ENCODE measurements at places on chromosomes 4 and X.

DNA sequence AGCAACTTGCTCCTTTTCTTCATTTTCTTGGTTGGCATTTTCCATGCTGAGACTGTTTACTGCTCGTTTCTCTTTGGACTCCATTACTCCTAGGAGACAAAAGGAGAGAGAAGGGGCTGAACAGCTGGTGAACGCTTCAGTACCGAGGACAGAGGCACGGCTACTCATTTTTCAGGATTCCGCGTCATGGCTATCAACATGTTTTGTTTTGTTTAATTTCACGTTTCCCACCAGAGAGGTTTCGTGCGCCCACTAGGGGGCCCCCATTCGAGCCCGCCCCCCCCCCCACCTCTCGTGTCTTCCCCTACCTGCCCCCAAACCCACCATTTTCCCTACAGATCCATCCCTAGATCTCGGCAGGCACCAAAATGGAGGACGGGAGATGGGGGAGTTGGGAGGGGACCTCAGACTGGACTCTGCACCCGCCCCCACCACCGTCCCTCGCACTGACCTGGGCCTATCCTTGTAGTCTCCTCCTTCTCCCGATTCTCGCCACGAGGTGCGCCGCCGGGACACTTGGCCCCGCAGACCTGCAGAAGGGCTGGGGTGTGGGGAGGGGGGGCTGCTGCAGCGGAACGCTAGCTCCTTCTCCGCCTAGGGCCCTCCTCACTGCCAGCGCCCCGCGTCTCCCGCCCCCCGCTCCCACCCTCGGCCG lies 653 bp downstream of the BEX1 start:
- peak; percentile 20 for DNase-seq

DNA sequence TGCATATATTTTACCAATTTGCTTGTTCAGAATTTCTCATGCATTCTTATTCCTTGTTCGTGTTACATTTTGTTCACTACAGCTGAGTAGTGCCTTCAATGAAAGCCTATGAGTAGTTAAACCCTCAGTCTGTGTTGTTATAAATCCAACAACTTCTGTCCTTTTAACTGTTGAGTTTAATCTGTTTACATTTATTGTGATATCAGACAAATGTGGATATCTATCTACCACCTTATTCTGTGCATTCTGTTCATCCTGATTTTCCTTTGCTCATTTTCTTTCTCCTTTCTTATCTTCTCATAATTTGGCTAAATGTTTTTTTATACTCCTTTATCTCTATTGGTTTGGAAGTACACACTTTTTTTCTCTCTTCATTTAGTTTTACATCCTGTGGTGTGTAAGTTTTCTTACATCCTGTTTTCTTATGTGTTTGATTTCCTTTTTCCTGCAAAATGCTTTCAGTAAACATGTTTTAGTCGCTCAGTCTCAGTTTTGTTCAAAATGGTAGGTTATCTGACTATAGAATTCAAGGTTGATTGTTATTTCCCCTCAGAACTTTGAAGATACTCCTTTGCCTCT lies 54.2 kb downstream of the CASP6 start:
- DNase-seq = no peak

DNA sequence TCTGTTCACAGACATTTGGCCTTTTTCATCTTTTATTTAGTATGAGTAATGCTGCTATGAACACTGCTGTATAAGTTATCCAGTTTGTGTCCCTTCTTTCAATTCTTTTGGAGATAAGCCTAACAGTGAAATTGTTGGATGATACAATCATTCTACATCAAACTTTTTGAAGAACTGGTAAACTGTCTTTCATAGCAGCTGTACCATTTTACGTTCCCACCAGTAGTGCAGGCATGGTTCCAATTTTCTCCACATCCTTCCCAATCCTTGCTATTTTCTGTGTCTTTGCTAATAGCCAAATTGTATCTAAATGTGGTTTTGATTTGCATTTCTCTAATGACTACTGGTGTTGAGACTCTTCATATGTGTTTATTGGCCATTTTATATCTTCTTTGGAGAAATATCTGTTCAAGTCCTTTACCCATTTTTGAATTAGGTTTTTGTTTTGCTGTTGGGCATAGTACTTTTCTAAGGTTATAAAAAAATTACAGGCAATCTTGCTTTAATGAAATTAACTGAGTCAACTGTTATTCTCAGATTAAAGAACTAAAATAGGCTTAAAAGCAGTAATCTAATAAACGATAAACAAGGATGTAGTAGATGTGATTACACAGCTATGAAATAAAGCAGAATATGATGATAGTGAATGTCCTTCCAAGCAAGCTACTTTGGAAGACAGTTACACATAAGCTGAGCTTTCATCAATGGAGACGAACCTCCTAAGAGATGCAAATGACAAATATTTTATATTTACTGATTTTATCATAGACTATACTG lies 57.2 kb downstream of the FBXW7 start:
- DNase-seq = no peak

DNA sequence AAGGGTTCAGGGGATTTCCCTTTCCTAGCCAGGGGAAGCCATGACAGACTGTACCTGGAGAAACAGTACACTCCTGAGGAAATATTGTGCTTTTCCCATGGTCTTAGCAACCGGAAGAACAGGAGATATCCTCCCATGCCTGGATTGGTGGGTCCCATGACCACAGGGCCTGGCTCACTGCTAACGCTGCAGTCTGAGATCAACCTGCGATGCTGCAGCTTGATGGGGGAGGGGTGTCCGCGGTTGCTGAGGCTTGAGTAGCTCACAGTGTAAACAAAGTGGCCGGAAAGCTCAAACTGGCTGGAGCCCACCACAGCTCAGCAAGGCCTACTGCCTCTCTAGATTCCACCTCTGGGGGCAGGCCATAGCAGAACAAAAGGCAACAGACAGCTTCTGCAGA lies 819.5 kb downstream of the TECRL start:
- DNase-seq = no peak

- DNase-seq = no peak
Observed at GRCh38 chr4:8101213-8102075, 57.2 kb downstream of the ABLIM2 start.

- DNase-seq = no peak
Observed at GRCh38 chr4:26288355-26288909, 32.4 kb upstream of the RBPJ start.

GRCh38 chr4:3341760-3342159 lies 48.9 kb downstream of the RGS12 start:
- no peak for DNase-seq

DNA sequence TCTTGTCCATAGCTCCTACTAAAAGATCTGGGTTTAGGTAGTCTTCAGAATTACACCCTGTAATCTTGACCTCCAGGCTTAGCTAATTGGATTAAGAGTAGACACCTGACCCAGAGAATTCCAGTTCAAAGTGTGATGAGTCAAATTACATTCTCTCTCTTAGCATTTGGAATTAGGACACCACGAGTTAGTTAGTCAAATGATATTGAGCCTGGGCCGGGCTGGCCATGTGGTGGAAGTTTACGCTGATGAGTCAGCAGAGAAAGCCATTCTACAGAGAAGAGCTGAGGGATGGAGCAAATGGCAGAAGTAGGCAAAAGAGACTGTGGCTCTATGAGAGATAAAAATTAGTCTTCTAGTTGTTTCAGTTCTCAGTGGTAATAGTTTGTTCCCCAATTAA lies 31.1 kb downstream of the CEP44 start:
- no peak for DNase-seq

- no peak for DNase-seq
Observed at GRCh38 chr4:82823062-82823461, 24.5 kb upstream of the SCD5 start.

Data from globus pallidus (tissue), 1 donor.